ENCODE measurements at places on chromosomes 13 and 19. TPM values are rescaled to one million over a fixed set of nuclear protein-coding genes. Genes with fewer than 3 reads are reported as not detected.

Gene ZNF534
- polyA plus RNA-seq, result 0.75 TPM

Gene BEST2
- polyA plus RNA-seq, result 0.09 TPM

Gene SULT2A1
- polyA plus RNA-seq, result not detected

Gene ACER1
- polyA plus RNA-seq, result not detected

Gene DCT
- polyA plus RNA-seq, result 0.74 TPM

Gene FREM2
- 5.5 TPM for polyA plus RNA-seq

Gene PEAK3
- not detected for polyA plus RNA-seq

Gene ZNF564
- 4.5 TPM for polyA plus RNA-seq

Gene CFAP97D2
- not detected for polyA plus RNA-seq

Gene ATP8A2
- 1.6 TPM for polyA plus RNA-seq

Gene S1PR4
- 0.34 TPM for polyA plus RNA-seq

Gene FOSB
- polyA plus RNA-seq, result 49.7 TPM

Gene TRIP10
- 61.3 TPM for polyA plus RNA-seq

Gene ZNF844
- polyA plus RNA-seq, result 11.1 TPM

Gene SRRM5
- polyA plus RNA-seq, result 0.52 TPM

Gene ZNF625
- polyA plus RNA-seq, result 5.8 TPM

Gene TLE6
- 0.74 TPM for polyA plus RNA-seq

Gene HSD17B14
- polyA plus RNA-seq, result 3.8 TPM

Gene SHISA7
- 0.18 TPM for polyA plus RNA-seq

Gene POU2F2
- polyA plus RNA-seq, result 2.0 TPM

Gene DAZAP1
- 82.0 TPM for polyA plus RNA-seq

Gene ZNF547
- polyA plus RNA-seq, result 2.6 TPM

Gene NECTIN2
- 55.4 TPM for polyA plus RNA-seq

Data from hindlimb muscle (tissue), 1 donor.